ENCODE measurements at places on chromosomes 16 and 17.

DNA sequence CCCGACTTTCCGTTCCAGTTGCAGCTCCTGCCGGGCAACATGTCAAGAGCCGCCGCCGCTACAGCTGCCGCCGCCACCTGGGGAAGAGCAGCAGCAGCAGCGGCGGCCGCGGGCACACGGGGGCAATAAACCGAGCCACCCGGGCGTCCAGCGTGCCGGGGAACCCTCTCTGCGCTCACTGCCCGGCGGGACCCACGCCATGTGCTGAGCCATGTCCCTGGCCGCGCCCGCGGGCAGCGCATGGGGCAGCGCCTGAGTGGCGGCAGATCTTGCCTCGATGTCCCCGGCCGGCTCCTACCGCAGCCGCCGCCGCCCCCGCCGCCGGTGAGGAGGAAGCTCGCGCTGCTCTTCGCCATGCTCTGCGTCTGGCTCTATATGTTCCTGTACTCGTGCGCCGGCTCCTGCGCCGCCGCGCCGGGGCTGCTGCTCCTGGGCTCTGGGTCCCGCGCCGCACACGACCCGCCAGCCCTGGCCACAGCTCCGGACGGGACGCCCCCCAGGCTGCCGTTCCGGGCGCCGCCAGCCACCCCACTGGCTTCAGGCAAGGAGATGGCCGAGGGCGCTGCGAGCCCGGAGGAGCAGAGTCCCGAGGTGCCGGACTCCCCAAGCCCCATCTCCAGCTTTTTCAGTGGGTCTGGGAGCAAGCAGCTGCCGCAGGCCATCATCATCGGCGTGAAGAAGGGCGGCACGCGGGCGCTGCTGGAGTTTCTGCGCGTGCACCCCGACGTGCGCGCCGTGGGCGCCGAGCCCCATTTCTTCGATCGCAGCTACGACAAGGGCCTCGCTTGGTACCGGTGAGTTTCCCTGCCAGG lies 604 bp downstream of the HS3ST3B1 start:
- peak; percentile 28 for DNase-seq

DNA sequence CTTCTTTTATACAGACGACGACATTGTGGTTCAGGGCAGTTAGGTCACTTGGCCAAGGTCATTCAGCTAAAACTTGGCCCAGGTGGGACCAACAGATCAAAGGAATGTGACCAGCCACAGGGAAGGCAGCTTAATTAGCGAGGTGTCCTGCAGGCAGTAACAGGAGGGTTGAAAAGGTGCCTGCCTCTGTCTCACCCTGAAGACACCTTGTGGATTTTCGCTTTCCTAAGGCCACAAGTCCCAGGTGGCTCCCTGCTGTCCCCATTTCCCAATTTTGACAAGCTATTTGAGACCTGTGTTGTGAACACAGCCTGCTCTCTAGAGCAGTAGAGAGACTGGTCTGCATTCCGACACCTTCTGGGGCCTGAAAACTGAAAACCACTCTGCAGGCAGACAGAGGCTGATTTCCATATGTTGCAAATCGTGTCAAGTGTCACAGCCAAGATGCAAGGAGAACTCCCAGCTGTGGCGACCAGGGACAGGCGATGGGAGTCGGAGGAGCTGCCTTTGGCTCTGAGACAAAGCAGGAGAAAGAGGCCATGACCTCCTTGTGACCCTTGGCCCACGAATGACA lies 593.1 kb upstream of the CDH5 start:
- DNase-seq, result no peak

GRCh38 chr16:23244122-23244521 lies 58.0 kb upstream of the SCNN1B start:
- DNase-seq, result no peak

- no peak for DNase-seq
Observed at GRCh38 chr16:64416216-64417005, 705.5 kb downstream of the CDH11 start.

DNA sequence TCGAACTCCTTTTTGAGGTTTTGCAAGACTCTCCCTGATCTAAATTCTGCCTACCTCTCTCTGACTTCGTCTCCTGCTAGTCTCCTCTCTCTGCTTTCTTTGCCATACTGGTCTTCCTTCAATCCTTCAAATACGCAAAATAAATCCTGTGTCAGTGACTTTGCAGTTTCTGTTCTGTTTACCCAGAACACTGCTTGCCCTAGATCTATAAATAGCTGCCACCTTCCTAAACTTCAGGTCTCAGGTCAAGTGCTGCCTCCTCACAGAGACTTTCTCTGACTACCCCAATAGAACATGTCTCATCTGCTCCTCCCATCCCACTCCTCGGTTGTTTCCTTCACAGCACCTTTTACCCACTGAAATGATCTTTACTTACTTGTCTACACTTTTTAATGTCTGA lies 78.9 kb downstream of the TRIM37 start:
- DNase-seq, result no peak

GRCh38 chr17:30580916-30581315 lies 103.7 kb downstream of the GOSR1 start:
- DNase-seq, result no peak

GRCh38 chr17:49696233-49696761 lies 11.5 kb downstream of the SLC35B1 start:
- no peak for DNase-seq

DNA sequence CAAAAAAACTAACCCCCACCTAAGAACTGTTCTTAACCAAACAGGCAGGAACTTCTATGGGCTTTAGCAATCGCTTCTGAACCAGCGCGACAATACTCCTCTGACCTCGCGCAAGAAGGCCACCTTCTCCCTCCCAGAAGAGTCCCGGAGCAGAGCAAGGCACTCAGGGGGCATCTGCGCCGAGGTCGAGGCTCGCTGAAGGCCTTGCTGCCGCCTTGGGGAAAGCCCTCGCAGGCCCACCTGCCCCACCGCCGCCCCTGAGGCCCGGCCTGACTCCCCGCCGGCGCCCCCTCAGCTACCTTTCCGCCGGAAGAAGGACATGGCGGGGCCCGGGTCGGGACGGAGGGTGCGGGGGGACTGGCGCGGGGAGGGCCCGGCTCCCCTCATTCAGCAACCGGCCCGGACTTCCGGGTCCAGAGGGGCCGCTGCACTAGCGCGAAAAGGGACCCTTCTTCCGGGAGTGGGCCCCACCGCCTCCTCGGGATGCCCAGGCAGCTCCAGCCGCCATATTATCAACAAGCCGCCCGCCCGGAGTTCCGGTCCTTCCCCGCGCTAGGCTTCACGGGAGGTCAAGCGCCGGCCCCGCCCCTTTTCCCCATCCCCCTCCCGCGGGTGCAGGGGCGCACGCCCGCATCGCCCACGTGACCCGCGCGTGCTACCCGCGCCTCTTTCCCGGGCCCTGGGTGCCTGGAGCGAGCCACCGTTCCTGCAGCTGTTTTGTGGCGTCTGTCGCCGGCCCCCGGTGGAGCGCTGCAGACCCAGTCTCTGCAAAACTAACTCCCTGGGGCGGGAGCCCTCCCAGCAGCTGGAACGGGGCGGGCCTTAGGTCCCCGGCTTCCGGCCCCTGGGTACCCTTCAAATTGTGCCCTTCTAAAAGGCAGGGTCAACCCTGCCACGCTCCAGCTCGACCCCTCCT lies at the start of gene AKAP10:
Gene AKAP10 (minus strand): TSS at position 536 of the 916 bp plus-strand sequence. CDS start 149 bp downstream, at position 387.
- peak; percentile 86 for DNase-seq

GRCh38 chr16:48822431-48822830 lies 212.5 kb upstream of the N4BP1 start:
- no peak for DNase-seq

GRCh38 chr17:74332763-74333283 lies 6.8 kb downstream of the KIF19 start:
- DNase-seq, result no peak

DNA sequence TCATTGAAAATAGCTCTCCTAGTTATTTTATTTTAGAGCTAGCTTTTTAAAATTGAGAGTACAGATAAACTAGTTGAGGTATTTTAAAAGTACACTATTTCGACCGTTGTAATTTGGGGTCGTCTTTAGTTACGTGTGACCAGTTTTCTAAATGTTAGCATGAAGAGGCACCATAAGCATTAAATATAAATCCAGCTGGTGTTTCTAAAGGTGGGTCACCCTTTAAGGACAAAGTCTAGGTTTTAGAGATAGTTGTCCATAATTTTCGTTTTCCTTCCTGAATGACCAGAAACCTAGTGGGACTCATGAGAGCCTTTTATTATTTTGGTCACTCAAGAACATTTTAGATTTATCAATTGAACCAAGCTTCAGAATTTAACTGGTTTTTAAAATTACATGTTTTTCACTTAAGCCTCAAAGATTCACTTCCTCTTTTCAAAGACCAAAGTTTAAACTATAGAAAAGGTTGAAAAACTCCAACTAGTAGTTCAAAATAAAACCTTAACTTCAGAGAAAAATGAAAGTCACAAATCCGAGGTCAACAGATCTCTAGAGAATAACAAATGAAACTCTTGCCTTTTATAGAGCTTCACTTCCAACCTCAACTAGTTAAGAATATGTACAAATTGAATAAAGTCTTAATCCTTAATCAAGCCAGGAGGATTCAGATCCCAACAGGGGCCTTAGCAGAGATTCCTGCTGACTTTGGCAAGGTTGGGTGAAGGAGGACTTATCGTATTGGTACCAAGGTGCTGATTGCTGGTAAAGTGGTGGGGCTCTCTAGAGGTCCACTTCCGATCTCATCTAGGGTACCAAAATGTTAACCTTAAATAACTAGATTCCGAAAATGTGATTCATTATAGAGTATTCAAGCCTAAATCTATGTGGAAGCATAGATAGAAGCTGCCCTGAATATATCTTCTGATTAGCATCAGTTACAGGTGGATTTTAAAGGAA lies 32.5 kb downstream of the PHKB start:
- no peak for DNase-seq

DNA sequence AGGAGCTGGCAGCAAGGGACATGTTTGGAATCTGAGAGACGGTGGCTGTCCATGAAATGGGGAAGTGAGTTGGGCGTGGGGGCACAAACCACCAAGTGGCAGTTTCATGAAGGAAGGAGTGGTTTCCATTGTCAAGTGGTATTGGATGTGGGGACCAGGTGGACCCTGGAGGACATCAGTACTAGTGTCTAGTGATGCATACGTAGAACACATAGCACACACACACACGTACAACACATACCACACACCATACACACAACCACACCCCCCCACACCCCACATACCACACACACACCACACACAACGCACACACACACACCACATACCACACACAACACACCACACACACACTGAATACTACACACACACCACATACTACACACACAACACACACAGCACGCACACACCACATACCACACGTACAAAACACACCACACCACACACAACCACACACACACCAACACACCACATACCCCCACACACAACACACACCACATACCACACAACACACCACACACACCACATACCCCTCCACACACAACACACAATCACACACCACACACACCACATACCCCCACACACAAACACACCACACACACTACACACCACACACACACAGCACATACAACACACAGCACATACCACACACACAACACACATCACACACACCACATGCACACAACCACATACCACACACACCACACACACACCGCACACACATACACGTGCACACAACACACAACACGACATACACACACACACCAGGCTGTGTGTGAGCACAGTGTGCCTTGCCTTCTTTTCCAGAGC lies 41.1 kb upstream of the GSE1 start:
- DNase-seq, result no peak

DNA sequence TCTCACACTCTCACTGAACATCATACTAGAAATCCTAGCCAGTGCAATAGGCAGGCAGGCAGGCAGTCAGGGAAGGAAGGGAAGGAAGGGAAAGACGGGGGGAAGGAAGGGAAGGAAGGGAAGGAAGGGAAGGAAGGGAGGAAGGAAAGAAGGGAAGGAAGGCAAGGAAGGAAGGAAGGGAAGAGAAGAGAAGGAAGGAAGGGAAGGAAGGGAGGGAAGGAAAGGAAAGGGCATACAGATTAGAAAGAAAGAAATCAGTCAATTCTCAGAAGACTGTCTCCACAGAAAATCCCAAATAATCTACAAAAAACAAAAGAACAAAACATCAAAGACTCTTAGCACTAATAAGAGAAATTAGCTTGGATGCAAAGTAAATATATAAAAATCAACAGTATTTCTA lies 93.9 kb downstream of the CPPED1 start:
- DNase-seq, result no peak

GRCh38 chr17:5786510-5786875 lies 202.2 kb upstream of the NLRP1 start:
- no peak for DNase-seq

DNA sequence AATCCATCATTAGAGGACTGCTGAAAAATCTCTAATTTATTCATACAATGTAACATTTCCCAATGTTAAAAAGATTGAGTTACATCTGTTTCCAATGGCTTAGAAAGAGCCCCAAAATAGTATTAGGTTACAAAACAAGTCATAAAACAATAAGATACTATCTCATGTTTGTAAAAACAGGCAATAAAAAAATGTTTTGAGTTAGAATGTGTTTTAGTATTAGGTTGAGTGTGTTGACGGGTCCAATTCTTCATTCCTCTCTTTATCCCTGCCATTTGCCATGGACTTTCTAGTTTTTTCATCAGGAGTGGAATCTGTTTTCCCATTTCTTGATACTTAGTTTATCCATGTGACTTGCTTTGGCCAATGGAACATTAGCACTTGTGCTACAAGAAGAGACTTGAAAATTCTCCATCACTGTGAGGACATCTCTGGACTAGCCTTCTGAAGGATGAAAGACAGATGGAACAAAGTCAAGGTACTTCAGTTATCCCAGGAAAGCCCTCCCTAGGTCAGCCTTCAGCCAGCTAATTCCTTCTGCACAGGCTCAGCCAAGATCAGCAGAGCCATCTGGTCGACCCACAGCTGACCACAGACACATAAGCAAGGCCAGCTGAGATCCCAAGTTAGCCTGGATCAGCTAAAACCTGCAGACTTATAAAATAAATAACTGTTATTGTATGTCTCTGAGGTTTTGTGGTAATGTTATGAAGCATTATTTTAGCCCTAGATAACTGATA lies 83.3 kb downstream of the HS3ST3A1 start:
- no peak for DNase-seq

GRCh38 chr16:2460391-2460713 lies 443 bp downstream of the TEDC2 start:
- DNase-seq, result no peak

- DNase-seq, result no peak
Observed at GRCh38 chr17:37432671-37433070, 26.0 kb downstream of the TADA2A start.

GRCh38 chr17:31394544-31394943 lies 3.1 kb downstream of the RAB11FIP4 start:
- DNase-seq, result peak; percentile 30

- DNase-seq, result no peak
Observed at GRCh38 chr16:1026057-1026783, 44.6 kb downstream of the SOX8 start.

DNA sequence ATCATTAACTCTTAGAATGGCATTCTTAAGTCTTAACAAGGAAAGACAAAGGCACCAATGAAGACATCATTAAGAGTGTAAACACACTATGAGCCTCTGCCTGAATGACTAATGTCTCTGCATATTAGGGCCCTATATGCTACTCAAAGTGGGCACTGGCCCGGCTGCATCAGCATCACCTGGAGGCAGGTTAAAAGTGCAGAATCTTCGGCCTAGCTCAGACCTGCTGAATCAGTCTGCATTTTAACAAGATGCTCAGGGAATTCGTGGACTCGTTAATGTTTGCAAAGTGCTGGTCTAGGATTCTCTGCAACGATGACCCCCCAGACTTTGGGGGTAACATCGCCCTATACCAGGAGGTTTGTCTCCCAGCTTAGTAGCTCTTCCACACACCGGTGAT lies 6.7 kb downstream of the MPP3 start:
- no peak for DNase-seq

All from stimulated activated CD4-positive, alpha-beta T cell treated with anti-CD3 and anti-CD28 coated beads, Interleukin-15, amount 100 ng/mL, for 1 hour (primary cell).